Fibroblast of upper back skin (primary cell): ENCODE measurements at places on chromosomes 12 and 14.

GRCh38 chr12:21891751-21892217, 49.4 kb downstream of the ABCC9 start:
- DNase-seq, result no peak

DNA sequence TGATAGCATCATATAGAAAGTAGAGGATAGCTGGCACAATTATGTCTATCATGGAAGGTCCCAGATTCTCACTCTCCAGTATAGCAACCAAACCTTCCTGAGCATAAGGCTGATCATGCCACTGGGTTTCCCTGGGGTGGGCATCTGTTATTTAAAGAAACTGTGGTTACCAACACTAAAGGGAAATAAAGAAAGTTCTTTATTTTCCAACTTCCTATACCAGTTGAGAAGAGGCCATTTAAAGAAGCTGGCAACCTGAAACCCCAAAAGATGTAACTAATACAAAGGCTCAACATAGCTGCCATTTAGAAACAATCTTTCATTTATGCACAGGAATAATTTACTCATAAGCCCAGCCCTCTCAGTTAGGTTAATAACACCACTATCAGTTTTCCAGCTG, 3.1 kb downstream of the BCAT1 start:
- DNase-seq, result no peak

- DNase-seq, result no peak
Measured at GRCh38 chr12:67449591-67450052, 180.5 kb downstream of the CAND1 start.

DNA sequence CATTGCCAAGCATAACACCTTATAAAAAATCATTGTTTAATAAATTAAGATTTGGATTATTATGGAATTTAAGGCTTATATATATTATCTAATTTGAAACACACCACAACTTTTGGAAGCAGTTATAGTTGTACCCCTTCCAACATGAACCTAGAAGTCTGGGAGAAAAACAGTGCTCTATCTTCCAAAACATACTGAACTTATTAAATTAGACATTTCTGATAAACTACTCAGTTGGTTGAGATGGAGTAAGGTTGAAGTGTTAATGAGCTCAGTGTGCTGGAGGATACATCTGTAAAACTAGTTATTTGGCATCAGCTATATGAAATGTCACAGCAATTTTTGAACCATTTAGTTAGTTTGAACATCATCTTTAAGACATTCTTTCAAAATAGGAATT, 227.4 kb downstream of the ALX1 start:
- no peak for DNase-seq

DNA sequence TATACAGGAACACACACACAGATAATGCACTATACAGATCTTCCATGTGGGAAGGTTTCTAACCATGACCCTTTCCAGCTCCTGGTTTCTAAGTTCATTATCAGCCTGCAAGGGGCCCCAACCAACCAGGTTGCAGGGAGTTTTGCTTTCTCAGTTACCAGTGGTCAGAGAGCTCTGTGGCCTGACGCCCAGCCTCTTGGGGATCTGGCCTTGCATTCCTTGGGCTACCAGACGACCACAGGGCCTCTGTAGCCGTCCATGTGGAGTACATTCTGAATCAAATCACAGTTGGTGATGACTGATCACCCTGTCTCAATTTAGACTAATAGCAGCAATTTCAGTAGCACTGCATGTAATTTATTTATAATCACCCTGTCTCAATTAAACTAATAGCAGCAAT, 47.5 kb downstream of the PAH start:
- DNase-seq, result no peak

DNA sequence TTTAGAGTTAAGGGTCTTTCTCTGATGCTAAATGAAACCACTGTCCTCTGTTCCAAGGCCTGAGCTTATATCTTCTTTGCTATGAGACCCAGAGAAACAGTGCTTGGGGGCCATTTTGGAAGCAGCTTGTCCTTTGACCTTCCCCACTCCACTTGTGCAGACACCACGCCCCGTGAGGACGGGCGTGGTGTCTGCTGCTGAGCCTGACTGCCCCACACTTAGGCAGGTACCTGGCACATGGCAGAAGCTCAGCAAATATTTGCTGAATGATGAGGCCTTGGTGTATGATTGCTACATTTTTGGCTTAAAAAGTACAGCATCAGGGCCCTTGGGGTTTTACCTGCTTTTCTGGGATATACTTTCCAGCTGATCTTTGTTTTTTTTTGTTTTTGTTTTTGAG, 69.9 kb downstream of the RASSF3 start:
- DNase-seq, result no peak
